Foreskin fibroblast (primary cell): ENCODE measurements at places on chromosomes 16 and 17.

DNA sequence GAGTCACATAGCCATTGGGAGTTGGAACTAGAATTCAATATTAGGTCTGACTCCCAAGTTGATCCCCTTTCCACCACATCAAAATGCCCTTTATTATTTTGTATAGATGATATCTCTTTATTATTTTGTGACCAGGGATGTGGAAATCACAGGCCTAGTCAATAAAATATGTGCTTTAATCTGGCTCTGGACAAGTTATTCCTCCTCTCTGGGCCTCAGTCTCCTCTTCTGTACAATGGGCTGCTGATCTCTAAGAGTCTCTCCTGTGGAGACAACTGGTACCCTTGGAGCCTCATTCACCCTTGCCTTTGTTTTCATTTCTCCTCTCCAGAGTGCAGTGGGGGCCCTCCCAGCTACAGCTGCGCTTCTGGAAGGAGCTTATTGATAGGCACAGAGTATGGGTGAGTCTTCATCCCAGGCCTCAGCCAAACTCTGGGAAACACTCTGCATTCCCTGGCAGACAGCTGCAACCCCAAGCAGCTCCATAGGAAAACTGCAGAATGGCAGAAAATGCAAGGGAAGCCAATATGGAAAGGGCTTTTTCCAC is 4.3 kb upstream of the ABAT start:
- no peak for DNase-seq

- no peak for DNase-seq
Observed at GRCh38 chr17:47738178-47738577, 5.1 kb downstream of the TBX21 start.

DNA sequence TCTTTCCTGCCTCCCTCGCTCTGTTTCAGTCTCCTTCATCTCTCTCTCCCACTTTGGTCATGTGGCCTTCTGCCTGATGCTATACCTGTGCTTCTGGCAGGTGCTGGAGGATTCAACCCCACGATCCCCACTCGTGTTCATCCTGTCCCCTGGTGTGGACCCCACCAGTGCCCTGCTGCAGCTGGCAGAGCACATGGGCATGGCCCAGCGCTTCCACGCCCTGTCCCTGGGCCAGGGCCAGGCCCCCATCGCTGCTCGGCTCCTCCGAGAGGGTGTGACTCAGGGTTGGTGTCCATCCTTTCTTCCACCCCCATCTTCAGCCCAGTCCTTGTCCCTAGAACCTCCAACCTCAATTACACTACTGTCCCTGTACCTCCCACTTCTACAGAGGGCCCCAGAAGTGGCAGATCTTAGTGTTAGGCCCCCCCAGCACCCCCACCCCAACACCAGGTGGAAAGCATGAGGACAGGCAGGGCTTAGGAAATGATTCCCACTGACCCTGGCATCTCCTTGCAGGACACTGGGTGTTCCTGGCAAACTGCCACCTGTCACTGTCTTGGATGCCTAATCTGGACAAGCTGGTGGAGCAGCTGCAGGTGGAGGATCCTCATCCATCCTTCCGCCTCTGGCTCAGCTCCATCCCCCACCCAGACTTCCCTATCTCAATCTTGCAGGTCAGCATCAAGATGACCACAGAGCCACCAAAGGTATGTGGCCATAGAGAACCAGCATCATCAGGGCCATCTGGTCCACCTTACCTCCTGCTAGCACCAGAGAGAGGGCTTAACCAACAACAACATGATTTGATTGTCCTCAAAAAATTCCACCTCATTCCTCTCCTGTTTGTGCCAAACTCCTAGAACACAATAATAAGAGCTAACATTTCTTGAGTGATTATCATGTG is 9.7 kb upstream of the KDM6B start:
- DNase-seq = no peak

GRCh38 chr17:17965152-17965721 is 7.0 kb downstream of the TOM1L2 start:
- DNase-seq = no peak

DNA sequence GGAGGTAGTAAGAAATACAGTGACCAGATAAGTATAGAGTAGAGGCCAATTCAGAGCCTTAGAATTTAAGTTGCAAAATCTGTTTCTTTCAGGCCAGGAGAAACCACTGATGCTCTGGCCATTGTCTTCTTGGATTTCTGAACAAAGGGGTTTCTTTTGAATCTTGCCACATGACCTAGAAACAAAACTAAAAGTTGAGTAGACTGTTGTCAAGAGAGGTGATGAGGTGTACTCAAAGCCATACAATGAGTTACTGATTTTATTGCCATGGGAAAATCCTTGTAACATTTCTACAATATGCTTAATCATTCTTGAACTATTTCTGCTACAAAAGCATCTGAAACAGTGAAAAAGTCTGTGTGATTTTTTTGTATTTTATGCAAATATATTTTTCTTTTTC is 881.3 kb downstream of the CDH11 start:
- no peak for DNase-seq

GRCh38 chr17:34820922-34821321 is 140.3 kb downstream of the CCT6B start:
- DNase-seq = no peak

- DNase-seq = no peak
Observed at GRCh38 chr17:4005296-4006164, 41.3 kb upstream of the ATP2A3 start.

DNA sequence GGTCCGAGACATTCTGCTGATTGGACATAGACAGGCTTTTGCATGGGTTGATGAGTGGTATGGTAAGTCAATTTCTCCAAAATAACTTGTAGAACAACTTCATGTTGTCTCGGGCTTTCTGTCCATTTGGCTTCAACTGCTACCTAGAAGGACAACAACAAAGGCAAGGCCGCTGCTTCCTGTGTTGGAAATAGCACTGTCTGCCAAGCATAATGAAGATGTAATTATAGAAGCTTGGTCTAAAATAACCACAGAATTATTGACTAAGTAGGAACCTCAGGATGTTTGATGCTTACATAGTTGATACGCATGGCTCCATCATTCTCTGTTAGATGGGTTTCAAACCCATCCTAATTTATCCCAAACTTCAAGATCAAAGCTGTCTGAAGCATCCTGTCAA is 42.3 kb upstream of the NOL11 start:
- DNase-seq = no peak

DNA sequence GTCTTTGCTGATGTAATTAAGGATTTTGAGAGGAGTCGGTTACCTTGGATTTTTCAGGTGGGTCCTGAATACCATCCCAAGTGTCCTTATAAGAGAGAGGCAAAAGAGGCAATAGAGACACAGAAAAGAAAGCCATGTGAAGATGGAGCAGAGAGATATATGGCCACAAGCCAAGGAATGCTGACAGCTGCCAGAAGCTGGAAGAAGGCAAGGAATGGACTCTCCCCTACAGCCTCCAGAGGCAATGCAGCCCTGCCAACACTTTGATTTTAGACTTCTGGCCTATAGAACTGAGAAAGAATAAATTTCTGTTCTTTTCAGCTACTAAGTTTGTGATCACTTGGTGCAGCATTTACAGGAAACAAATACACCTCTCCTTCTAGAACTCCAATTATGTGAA is 8.2 kb upstream of the RNFT1 start:
- DNase-seq = peak; percentile 24

DNA sequence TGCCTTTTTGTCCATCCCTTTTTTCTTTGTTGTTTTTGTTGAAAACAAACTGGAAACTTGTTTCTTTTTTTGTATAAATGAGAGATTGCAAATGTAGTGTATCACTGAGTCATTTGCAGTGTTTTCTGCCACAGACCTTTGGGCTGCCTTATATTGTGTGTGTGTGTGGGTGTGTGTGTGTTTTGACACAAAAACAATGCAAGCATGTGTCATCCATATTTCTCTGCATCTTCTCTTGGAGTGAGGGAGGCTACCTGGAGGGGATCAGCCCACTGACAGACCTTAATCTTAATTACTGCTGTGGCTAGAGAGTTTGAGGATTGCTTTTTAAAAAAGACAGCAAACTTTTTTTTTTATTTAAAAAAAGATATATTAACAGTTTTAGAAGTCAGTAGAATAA is 4.9 kb downstream of the SOX9 start:
- DNase-seq = peak; percentile 63

DNA sequence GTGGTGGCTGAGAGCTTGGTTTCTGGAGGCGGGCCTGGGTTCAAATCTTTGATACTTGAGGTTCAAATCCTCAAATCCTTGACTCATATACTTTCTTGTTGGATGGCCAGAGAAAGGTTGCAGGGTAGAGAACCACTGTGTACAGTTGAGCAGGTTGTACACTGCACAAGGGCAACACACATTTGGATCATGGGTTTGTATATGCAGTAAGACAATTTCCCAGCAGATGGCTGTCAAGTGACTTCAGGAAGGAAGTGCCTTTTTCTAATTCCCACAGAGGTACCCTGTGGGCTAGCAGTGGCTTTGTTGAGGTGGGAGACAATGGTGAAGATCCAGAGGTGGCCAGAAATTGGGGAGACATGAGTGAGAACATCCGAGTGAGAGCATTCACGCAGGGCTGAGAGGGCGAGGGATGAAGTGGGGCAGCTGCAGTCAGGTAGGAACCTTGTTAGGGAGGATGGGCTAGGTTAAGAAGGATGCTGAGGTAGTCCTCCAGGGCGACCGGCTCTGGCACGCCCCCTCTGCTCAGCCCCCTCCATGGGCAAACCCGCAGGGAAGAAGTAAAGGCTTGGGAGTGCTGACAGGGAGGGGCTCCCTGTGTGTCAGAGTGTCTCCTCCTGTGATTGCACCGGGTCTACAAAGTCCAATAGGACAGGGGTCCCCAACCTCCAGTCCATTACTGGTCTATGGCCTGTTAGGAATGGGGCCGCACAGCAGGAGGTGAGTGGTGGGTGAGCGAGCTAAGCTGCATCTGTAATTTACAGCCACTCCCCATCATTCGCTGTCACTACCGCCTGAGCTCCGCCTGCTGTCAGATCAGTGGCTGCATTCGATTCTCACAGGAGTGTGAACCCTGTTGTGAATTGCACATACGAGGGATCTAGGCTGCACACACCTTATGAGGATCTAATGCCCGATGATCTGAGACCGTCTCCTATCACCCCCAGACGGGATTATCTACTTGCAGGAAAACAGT is 2.7 kb downstream of the C16orf89 start:
- DNase-seq = no peak

DNA sequence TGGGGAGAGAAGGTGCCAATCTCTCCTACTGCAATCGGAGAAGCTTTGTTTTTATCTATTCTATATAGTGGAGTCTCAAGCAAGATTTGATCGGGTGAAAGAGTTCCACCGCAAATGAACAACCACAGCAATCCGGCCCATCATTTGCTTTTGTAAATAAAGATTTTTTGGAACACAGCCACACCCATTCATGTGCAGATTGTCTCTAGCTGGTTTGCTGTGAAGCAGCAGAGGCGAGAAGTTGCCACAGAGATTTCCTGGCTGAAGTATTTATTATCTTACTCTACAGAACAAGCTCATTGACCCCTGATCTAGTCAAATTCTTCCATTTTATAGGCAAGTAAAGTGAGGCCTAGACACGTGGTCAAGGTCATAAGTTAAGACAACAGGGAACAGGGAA is 195.5 kb upstream of the TNRC6C start:
- no peak for DNase-seq

- no peak for DNase-seq
Observed at GRCh38 chr17:29588562-29589411, 661 bp downstream of the GIT1 start.

- peak; percentile 9 for DNase-seq
Observed at GRCh38 chr16:71916397-71916920, 21.1 kb downstream of the IST1 start.

DNA sequence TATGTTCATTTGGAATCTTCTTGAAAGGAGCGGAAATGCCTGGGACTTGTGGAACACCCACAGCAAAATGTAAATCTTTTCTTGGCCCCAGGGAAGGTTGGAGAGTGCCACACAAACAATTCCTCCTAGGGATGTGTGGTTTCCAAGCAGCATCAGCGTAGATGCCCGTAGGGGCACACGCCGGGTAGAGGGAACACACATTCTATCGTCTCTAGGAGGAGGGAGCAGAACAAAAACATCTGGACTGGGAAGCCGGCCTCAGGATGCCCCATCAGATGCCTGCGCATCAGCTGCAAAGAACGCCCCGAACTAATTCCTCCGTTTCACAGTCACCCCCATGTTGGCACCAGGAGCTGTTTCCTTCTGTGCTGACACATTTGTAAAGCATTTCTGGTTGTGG is 357.9 kb upstream of the ZFHX3 start:
- peak; percentile 7 for DNase-seq
